ENCODE measurements at places on chromosomes 11 and 22.

DNA sequence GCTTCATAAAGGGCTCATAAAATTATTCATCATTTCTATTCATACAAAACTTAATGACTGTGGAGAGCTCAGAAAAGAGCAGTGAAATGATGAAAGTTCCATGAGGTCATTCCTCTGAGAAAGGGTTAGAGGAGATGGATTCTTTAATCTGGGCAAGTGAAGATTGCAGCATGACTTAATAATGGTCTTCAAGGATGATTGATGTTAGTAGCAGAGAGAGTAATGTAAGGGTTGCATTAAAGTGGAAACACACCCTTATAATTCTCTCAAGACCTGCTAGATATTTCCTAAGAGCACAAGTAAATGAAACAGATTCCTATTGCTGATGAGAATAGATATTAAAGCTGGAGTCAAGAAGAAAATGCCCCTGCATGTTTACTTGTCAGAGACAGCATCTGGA lies 711.6 kb upstream of the ANO5 start:
- DNase-seq, result no peak

DNA sequence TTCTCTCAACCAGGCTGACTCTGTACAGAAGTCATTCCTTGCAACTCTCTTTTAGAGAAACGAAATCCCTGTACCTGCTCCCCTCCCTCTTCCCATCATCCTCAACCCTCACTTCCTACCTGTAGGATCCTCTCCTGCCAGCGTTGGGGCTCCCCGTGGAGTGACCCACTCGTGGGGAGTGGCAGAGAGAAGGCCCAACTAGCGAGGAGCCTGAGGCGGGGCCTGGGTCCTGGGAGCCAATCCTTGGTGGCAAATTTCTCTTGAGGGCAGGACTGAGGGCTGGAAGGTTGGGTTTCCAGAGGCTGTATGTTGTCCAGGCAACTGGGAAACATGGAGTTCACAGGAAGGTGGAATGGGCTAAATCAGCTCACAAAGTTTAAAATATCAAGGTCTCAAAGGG lies 10.4 kb downstream of the NHERF4 start:
- DNase-seq, result no peak

DNA sequence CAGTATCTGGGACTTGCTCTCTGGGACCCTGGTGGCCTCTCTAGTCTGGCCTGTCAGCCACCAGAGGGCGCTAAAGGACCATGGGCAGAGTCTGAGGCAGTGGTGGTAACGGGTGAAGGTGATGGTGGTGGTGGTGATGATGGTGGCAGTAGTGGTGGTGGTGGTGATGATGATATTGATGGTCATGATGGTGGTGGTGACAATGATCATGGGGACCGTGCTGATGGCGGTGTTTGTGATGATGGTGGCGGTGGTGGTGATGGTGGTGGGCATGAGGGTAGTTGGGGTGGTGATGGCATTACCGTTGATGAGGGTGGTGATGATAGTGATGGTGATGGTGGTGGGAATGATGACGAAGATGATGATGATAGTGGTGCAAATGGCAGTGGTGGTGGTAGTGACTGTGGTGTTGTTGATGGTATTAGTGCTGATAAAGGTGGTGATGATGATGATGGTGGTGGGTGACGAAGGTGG lies 16.0 kb downstream of the TRPM5 start:
- peak; percentile 68 for DNase-seq

- DNase-seq, result no peak
Measured at GRCh38 chr22:26489447-26490036, 5.9 kb downstream of the SRRD start.

GRCh38 chr11:93993747-93994146 lies 27.4 kb upstream of the HEPHL1 start:
- DNase-seq, result no peak

GRCh38 chr11:134784568-134784967 lies 372.5 kb upstream of the B3GAT1 start:
- DNase-seq, result no peak

DNA sequence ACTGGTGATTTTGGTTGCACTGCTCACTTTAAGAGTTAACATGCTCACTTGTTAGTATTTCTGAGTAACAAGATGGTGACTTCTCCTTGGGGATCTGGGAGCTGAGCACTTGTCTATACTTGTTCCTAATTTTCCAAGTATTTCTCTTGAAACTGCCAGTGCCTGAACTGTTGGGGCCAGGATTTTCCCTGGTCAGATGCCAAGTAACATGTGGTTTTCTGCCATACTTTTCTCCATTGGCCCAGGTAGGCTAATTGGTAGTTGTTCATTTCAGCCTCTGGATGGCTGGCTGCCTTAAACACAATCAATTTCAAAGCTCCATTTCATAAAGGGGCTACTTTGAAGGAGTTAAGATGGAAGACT lies 35.0 kb downstream of the RNF141 start:
- no peak for DNase-seq

GRCh38 chr11:94866936-94867795 lies 99.0 kb downstream of the AMOTL1 start:
- DNase-seq, result no peak

GRCh38 chr11:118552341-118552740 lies 13.4 kb downstream of the IFT46 start:
- no peak for DNase-seq

DNA sequence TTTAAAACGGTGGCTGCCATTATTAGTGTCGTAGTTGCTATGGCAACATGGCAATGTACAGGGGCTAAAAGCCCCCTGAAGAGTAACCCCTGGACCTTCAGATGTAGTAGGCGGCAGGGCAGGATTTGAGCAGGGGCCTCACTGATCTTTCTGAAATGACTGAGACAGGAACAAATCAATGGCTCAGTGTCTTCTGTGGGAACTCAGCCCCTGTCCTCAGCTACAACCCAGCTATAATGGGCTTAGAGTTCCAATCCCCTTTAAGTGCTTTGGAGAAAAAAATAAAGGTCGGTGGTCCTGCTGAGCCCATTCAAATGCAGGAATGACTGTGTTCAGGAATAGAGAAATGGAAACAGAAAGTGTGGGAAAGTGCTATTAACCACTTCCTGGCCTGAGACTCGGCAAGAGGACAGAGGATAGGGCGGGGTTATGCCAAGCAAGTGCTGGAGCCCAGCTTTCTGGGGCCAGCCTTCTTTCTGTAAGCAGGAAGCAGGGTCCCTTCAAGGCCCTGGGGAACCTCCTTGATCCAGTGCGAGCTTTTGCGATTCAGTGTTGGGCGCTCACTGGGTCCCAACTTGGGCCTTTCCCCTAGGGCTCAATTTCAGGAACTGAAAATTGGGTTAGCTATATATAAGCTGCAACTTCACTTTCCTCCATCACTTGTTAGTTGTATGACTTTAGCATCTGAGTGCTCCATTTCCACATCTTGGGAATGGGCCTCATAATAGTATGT lies 6.1 kb upstream of the CD82 start:
- DNase-seq, result peak; percentile 78

DNA sequence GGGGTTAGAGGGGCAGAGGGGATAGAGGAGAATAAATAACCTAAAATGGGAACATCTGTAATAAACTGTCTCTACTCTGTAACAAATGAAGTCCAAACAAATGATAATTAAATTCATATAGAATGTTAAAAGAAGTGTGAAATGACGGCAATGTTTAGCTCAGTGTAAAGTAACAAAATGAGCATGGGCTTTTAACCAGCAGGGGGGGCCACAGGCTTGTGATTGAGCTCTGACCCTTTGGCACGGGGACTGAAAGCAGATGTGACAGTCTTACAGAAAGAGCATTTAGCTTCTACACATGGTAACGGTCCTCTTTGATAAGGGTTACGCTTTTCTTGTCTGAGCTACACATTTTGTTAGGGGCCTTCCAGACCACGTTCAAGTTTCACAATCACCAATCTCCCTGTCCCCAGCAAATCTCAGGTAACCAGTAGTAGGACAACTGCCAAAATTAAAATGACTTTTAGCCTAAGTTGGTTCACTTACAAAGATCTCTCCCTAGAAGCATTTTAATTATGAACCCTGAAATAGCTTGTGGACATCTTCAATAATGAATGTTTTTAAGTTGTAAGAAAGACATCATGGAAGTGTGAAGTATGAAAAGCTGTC lies 262.5 kb downstream of the DCDC1 start:
- peak; percentile 1 for DNase-seq

- DNase-seq, result no peak
Measured at GRCh38 chr11:130278151-130278550, 36.6 kb downstream of the ZBTB44 start.

- DNase-seq, result peak; percentile 94
Measured at GRCh38 chr11:16749666-16750065, 11.2 kb downstream of the C11orf58 start.

DNA sequence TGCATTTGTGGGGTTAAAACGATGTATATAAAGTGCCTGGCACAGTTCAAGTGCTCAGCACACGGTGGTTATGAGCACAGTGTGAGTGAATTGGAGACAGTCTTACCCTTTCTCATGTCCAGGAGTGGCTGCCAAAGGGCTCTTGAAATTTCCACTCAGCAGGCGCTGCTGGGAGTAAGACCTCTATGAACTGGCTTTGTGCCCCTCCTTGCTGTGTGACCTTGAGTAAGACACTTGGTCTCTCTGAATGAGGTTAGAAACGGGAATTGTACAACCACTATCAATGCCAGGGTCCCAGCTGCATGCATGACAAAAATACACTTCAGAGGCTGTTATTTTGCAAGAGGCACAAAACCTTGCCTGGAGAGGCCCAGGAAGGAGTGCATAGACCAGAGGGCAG lies 86.6 kb downstream of the TSPAN18 start:
- no peak for DNase-seq

DNA sequence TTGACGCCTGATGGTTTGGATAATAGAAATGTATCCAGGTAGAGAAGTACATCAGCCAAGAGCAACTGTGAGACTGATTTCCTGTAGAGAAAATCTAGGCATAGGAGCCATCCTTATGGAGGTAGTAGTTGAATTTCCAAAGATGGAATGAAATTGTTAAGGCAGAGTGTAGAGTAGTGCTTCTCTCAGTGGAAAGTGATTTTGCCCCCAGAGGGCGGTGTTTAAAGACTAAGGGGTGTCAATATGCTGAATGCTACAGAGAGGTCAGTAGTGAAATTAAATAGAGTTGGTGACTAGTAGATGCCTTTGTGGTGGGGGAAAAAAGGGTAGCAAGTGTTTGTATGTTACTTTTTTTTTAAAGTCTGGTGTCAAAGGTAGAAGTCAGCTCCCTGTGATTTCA lies 54.5 kb downstream of the TRIM44 start:
- no peak for DNase-seq

DNA sequence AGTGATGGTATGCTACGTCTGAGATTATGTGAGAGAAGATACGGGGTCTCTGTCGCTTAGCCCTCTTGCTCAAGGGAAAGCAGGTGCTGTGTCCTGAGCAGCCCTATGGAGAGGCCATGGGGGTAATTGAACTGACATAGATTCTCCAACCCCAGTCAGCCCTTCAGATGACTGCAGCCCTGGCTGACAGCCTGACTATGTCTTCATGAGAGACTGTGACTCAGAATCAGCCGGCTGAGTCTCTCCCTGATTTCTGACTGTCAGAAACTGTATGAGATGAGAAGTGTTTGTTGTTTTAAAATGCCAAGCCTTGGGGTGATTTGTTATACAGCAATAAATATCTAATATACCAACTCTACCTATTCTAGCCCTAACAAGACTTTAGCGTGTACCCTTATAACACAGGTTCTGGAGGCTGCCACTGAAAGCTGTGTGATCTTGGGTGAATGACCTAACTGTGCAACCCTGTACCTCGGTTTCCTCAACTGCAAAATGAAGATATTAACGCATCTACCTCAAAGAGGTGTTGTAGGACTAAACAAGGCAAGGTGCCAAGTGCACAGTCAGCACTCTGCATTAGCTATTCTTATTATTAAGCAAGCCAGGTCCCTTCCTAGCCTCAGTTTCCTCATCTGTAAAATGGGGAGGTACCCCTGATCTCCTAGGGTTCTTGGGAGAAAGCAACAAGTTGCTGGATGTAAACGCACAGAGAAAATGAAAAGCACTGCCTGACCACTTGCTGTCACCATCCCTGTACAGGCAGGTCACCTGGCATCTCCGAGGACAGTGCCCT lies 24.9 kb downstream of the SLC43A1 start:
- DNase-seq, result no peak

DNA sequence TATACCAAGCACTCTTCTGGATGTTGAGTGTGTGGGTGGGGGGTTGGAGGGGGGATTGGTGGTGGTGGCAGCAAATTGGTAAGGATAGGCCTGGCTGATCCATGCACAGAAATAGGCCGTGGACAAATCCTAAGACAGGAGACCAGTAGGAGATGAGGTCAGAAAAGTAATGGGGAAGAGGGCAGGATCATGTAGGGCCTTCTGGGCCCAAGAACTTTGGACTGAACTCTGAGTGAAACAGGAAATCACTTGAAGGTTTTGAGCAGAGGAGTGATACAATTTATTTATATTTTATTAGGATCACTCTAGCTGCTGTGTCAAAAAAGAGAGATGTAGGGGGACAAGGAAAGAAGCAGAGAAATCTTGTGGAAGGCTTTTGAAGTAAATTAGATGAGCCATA lies 28.7 kb downstream of the TSG101 start:
- no peak for DNase-seq

GRCh38 chr11:9535189-9535781 lies 38.2 kb upstream of the WEE1 start:
- peak; percentile 68 for DNase-seq

GRCh38 chr22:28500006-28500405 lies 179.6 kb downstream of the TTC28 start:
- DNase-seq, result no peak

DNA sequence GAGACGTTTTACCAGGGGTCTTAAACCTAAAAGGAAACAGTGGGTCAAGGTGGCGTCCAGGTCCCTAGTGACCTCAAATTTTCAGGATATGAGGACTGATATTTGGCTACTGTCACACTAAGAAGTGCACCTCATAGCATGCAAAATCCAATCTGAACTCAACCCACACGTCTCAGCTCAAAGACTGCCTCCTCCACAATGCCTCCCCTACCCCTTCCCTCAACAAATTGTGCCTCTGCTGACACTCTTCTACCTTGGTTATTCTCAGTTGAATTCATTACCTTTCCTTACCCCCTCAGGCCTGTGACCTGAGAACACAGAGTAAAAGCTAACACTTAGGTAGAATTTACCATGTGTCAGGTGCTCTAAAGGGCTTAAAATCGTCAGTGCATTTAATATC lies 12.4 kb upstream of the LIPT2 start:
- no peak for DNase-seq

DNA sequence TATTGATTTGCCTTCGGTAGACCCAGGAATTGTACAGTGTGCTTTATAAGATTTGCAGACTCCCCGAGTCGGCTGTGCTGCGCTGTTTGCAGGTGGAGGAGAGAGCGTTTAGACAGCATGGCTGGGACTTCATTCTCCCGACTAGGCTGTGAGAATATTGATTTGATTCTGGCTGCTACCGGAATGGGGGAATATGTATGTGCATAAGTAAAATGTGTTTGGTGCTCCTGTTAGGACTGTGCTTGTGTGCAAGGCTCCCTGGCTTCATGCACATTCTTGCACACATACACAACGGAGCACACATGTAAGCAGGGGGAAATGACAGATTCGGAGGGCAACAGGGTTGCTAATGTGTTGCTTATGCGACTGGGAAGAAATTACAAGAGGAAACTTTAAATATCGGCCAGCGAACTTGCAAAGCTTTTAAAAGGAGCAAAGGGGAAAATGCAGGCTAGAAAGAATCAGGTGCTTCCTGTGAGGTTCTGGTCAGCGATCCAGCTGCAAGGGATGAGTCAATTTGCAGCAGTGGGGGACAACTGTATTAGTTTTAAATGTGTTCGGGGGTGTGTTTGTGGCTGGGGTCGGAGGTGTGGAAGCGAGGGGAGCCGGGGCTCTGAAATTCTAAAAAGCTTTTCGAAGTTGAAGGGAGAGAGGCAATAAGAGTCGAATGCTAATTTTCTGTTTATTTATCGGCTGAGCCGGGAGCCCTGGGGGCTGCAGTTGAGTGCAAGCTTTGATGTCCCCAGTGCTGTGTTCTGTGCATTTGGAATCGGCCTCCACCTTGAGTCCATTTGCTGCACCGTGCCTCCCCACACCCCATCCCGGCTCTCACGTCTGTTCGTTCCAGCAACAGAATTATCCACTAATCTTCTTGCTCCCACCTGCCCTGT lies 731 bp downstream of the NTM start:
- DNase-seq, result no peak
